ENCODE measurements at places on chromosomes 5 and 9.

DNA sequence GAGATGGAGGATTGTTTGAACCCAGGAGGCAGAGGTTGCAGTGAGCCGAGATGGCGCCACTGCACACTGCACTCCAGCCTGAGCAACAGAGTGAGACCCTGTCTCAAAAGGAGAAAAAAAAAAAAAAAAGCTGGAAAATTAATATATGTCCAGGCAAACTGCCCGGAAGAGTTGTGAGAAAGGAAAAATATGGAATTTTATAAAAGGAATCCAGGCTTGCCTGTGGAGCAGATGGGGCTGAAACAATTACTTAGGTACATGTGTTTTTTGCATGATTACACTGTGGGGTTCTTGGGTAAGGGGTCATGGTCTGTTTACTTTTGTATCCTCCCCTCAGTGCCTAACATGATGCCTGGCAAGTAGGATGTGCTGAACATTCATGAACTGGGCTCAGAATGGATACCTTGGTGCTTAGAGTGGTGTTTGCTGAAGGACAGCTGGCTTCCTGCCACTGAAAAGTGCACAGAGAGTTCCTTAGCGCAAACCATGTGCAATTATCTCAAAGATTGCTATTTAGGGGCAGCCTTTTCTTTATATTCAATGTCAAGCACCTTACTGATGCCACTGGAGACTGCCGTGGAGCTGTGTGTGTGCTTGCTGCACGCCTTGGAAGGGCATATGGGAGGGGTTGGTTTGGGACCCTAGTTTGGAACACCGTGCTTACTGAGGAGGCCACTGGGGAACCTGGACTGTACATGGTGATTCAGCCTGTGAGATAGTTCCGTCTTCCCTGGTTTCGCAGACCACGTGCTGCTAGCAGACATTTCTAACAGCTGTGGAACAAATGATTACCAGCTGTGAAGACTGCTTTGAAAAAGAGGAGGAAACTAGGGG, 78.4 kb downstream of the MAP1B start:
- no peak for DNase-seq

DNA sequence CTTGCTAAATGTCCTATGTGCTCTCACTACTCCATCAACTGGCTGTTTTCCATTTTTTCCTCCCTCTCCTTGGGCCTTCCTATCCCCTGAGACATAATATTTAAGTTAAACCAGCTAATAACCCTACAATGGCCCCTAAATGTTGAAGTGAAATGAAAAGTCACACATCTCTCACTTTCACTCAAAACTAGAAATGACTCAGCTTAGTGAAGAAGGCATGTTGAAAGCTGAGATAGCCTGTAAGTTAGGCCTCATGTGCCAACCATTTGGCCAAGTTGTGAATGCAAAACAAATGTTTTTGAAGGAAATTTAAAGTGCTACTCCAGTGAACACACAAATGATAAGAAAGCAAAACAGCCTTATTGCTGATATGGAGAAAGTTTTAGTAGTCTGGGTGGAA, 48.8 kb upstream of the CDH10 start:
- no peak for DNase-seq

DNA sequence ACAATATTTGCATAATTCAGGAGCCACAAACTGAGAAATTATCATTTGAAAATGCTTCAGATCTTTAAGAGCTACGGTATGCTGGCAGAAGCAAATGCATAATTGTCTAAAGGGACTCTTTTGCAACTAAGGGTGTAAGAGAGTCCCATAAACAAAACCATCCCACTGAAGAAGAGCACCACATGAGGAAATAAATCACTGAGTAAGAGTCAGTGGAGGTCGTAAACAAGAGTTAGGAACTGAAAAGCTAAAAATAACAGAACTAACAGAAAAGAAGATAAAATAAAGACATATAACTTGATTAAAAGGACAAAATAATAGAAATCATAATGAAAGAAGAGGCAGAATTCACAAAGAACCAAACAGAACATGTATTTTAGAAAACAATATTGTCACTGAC, 3.5 kb upstream of the SMC2 start:
- DNase-seq: no peak

DNA sequence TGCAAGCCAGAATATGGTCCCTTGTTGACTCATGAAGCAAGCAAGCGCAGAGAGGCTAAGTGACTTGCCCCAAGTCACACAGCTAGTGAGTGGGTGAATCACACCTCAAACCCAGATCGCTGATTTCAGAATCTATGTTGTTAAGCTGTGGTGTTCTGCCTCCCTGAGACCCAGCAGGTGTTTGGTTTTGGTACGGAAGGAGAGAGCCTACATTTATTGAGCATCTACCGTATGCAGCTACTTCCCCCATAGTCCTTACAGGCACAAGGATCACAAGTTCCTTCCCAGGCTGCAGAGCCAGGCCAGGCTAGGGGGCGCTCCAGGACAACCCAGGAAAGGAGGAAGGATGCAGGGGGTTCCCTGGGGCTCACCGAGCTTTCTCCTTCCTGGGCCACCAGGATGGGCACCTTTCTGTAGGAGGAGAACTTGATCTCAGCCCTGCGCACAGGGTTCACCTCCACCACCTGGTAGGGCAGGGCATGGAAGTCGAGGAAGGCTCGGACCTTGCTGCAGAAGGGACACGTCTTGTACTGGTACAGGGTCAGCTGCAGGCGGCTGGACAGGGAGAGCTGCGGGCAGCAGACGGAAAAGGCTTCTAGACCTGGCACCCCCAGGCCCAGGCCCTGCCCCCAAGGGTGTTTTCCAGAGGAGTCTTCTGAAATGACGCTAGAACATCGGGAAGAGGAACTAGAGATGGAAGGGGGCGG, 2.5 kb downstream of the PTGES2 start:
- peak; percentile 56 for DNase-seq

GRCh38 chr5:147361441-147362175, 126.8 kb downstream of the STK32A start:
- no peak for DNase-seq

DNA sequence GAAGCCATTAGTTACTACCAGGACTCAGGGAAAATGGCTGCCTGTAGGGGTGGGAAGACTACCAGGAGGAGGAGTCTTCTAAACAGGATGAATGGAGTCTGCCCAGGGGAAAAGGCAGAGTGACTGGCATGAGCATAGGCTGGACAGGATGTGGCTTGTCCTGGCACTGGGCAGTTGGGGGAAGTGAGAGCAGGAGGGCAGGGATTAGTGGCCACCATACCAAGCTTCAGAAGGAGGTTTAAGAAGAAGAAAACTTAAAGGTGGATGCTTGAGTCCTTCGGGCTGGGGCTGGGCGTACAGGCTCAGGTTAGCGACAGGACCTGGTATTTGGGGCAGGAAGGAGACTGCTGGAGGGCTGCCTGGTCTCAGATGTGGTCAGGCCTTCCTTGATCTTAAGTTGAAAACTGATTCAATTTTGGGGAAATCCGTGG, 5.0 kb upstream of the NSD1 start:
- no peak for DNase-seq

DNA sequence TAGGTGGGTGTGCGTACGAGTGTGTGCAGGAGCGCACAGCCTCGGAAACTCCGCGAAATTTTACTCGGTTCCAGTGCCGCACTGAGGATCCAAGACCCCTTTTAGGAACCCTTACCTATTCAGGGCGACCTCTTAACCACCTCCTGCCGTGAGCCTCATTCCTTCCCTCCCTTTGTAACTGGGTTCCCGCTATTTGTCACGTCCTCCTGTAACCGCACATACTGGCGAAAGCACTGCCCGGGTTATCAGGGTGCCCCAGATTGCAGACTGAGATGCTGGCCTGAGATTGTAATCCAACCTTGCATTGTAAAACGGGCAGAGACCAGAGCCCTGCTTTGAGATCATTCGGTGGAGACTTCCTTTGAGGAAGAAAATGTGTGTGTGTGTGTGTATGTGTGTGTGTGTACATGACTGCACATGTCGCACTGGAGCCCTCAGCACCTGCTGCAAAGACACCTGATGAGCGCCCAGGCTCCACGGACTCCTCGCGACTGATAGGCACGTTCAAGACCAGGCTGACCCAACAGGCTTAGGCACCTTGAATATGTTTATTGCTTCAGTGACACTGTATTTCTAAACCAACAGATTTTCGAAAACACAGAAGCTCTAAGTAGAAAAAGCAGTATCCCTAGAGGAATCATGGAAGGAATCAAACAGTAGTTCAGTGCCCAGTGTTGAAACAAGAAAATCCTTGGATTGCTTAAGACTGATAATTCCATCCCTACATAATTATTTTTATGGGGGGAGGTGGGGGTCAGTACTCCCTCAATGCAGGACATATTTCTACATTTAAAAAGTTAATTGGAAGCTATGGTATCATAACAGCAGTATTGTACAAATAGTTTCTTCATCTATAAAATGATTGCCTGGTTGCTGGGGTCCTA, 86.5 kb upstream of the TNFAIP8 start:
- DNase-seq: peak; percentile 33

DNA sequence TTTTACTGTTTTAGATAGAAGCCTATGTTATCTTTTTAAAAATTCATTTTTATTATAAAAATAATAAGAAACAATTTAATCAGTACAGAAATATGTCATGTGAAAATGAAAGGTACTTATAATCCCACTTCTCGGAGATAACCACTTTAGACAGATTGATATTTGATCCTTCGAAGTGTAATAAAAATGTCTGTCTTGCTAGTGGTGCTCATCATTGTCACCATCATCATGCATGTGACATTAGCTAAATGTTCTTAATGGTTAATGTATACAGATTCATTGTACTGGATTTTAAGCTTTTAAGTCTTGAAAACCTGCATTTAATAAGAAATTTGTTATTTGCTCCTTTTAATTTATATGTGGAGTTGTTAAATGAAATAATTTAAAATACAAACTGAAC, 30.1 kb upstream of the FAM120AOS start:
- no peak for DNase-seq

- DNase-seq: no peak
Observed at GRCh38 chr9:134273647-134274046, 52.6 kb upstream of the RXRA start.

GRCh38 chr9:99373912-99374311, 151.8 kb downstream of the SEC61B start:
- DNase-seq: no peak

DNA sequence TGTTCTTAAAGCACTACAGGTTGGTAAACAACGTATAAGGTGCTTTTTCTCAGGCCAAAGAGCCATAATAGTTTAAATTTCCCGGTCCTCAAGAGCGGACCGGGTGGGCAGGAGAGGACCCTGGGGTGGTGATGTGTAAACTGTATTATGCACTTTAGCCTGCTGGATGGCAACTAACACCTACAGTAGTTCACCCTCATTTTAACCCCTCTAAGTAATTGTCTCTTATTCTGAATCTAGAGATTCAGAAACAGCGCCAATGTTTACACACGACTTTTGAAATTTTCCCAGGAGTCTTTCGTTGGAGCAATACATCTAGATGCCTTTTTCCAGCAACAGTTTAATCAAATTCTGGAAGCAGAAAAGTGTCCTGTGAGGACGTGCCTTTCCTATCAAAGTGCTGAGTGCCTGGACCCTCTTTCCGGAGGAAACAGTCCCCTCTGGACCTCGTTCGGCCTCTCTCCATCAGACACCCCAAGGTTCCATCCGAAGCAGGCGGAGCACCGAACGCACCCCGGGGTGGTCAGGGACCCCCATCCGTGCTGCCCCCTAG, 676 bp upstream of the OCLN start:
- no peak for DNase-seq

- DNase-seq: no peak
Observed at GRCh38 chr9:123928533-123929176, 1.3 kb downstream of the DENND1A start.

DNA sequence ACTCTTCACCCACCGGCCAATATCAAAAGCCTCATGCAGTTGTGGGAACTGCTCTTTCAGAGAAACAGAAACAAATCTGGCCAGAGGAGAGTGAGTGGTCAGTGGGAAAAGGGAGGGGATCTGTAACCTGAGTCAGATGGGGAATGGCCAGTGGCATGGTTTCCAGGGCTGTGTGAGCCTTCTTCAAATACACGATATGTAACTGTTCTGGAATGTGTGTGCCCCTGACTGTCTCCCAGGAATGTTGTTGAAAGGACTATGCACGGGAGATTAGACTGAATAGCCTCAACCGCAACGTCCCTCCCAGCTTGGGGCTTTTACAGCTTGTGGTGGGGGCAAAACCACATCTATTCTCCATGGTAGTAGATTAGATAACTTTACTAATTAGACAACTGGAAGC, 60.8 kb downstream of the SH3TC2 start:
- peak; percentile 60 for DNase-seq

DNA sequence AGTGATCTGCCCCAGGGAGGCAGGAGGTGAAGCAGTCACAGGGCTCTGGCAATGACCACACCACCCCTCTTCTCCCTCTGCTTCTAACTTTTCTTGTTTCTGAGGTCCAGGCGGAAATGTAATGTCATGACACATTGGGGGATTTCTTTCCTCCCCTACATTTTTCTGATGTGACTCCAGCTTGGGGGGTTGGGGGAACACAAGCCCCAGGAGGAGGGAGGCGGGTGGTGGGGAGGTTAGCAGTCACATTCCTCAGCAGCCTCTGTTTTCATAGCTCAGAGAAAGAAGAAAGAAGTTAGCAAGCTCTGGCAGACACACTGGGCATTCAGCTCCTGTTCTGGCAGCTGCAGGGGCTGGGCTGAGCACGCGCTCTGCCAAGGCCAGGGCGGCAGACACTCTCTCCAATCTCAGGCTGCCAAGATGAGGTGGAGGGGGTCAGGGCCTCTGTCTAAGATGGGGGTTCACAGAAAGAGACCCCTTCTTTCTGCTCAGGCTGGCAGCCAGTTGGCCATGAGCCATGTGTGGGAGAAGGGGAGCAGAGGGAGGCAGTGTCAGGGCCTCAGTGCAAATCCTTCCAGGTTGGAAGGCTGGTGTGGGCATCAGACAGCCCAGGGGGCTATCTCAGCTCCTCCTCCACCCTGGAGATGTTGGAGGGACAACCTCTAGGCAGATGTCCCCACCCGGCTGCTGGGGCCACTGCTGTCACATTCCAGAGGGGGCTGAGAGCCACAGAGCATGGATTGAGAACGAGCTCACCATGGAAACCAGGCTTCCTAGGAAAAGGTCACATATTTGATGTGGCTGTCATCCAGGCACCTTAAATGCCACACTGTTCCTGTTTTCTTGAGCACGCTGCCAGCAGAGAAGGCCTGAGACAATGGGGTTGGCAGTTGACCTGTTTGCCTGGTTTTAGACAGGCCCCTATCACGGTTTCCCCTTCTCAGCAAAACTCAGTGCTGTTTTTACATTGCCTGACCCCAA, 20.1 kb upstream of the PFDN1 start:
- DNase-seq: no peak

GRCh38 chr5:141878186-141878710, at the start of gene PCDH1:
Gene PCDH1 (minus strand): TSS chr5:141878410. CDS start chr5:141878262, 148 bp downstream.
- no peak for DNase-seq

DNA sequence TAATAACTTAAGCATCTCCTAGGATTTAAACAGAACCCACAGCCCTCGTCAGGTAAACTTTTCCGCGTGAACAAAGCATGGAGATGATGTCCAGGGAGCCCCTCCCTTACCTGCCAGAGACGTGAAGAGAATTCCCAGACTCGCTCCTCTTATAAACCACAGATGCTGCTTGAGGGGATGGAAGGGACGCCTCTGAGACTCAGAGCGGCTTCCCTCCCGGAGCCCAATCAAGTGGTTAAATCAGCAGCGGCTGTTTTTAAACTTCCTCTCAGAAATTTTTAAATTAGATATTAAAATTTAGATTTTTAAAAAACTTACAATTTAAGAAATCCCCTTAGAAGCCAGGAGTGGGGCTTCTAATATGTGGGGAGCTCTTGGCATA, 71.8 kb downstream of the RAPGEF1 start:
- no peak for DNase-seq

GRCh38 chr5:97529354-97529985, 346.4 kb upstream of the RIOK2 start:
- no peak for DNase-seq
